Fibroblast of skin of left biceps (primary cell): ENCODE measurements at places on chromosomes 2 and 18.
A peak's percentile ranks its signal among the peaks of the same experiment; 100 is the strongest.

DNA sequence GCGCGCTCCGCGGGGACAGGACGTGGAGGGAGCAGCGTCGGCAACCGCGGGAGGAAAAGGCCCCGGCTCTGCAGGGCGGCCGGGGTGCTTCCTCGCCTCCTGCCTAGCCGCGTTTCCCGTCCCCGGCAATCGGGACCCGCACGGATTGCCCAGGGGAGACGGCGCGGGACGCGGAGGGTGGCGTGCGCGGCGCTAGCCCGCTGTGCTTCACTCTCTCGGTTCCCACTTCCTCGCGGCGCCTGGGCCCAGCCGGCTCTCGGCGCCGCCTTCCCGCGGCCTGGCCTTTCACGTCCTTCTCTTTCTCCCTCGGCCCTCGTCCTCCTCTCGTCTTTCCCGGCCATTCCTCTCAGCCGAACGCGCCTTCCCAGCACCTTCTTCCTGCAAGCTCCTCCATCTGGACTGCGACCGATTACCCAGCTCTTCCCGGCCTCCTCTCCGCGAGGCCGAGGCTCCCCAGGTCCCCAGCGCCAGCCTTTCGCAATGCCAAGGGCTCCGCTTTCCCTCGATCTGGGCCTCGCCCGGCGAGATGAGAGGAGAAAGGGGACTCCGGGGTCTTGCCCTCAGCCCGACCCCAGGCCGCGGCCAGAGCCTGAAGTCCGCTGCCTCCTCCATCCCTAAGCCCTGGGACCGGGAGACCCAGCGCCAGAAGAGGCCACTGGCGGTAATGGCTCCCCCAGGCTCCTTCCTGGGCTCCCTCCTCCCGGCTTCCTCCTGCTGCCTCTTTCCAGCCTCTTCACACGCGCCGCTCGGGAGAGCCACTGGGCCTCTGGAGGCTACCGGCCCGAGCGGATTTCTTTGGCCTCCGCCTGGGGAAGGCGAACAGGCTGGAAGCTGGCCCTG lies 34.3 kb upstream of the ATP6V1B1 start:
- no peak for DNase-seq

- DNase-seq, result no peak
Observed at GRCh38 chr2:9462313-9462712, 12.0 kb upstream of the IAH1 start.

DNA sequence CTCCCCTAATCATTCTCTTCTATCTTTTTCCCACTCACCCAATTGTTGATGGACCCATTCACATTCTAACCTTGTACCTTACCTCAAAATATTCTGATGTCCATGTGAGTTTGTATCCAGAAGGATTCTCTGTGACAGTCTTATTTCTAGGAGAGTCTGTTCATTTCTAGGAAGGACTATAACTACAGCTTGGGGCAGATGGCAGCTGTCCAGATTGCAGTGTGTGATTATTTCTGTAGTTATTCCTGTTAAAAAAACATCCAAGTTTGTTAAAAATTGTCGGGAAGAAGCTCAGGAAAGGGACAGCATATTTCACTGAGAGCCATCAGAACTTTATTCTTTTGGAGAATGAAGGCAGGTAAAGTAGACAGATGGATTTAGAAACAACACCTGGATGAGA lies 142.6 kb downstream of the RAPGEF4 start:
- DNase-seq, result no peak

GRCh38 chr2:16477648-16478047 lies 188.0 kb downstream of the CYRIA start:
- no peak for DNase-seq

- no peak for DNase-seq
Observed at GRCh38 chr2:136122661-136123060, 4.7 kb upstream of the CXCR4 start.

GRCh38 chr18:54769526-54770464 lies 58.5 kb upstream of the RAB27B start:
- DNase-seq, result no peak

DNA sequence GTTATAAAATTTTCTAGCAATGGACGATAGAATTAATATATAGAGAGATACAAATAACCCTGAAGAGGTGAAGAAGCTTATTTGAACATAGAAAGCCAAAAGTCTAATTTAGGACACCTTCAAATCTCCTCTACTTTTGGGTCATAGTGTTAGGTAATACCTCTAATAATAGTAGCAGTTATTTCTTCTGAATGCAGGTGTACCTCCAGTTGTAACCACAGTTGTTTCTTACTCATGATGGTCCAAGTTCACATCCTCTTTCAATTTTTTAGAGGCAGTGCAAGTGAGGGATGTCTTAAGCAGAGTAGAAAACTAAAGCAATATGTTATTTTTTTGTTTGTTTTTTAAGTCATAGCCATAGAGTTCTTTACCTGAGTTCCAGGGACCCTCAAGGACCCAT lies 429.5 kb downstream of the CCDC85A start:
- no peak for DNase-seq

GRCh38 chr18:614193-614592 lies 17.4 kb downstream of the CLUL1 start:
- no peak for DNase-seq

DNA sequence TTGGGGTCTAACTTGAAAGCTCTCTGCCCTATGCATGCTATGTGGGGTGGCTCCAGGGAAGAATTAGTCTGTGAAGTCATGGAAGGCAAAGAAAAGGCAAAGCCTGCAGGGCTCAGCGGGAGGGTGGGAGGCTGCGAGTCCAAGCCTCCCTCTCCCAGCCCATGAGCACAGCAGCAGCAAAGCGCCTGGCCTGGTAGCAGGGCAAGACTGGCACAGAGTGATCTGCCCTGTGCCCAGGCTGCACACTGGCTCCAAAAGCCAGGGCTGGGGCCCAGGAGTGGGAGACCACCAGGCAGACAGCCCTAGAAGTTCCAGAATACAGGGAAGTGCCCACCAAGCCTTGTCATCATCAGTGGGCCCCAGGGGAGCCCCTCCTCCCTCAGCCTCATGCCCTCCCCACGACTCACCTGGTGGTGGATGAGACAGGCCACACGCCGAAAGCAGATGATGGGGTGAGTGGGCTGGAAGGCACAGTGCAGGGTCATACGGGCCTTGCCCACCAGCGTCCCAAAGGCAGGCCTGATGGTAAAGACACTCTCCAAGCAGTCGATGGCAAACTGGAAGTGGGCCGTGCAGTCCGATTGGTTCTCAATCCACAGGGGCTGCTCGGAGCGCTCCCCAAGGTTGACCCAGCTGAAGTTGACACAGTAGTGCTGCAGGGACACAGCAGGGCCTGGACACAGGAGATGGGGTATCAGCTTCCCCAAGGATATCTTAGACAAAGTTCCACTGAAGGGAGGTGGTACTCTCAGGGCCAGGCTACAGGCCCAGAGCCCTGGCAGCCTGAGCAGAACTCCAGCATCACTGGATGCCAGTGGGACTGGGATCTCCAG lies 12.1 kb downstream of the CFAP65 start:
- no peak for DNase-seq

DNA sequence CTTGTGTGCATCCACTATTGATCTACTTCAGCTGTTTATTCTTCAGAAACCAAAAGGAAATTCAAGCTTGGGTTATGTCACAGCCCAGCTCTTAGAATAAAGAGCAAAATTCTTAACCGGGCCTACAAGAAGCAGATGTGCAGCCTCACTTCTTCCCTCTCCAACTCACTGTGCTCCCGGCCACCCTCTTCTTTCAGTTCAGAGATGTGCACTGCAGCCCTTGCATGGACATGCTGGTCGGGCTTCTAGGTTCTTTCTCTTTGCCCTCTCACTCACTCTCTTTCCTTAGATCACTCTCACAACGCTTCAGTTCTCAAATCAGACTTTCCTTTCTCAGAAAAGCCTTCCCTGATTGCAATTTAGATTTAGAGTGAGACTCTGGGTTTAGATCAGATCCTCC lies 104.1 kb downstream of the CHN1 start:
- no peak for DNase-seq

- peak; percentile 15 for DNase-seq
Observed at GRCh38 chr2:237581751-237582746, 8.5 kb downstream of the RAB17 start.

- DNase-seq, result no peak
Observed at GRCh38 chr2:70978341-70979179, at the start of gene ANKRD53. Gene ANKRD53, plus strand, starts transcription at chr2:70978630. Its CDS starts 16 bp downstream, at chr2:70978646.

- peak; percentile 84 for DNase-seq
Observed at GRCh38 chr2:217256251-217256650, 396.4 kb upstream of the TNP1 start.

GRCh38 chr18:36381075-36381474 lies 83.6 kb downstream of the FHOD3 start:
- no peak for DNase-seq

DNA sequence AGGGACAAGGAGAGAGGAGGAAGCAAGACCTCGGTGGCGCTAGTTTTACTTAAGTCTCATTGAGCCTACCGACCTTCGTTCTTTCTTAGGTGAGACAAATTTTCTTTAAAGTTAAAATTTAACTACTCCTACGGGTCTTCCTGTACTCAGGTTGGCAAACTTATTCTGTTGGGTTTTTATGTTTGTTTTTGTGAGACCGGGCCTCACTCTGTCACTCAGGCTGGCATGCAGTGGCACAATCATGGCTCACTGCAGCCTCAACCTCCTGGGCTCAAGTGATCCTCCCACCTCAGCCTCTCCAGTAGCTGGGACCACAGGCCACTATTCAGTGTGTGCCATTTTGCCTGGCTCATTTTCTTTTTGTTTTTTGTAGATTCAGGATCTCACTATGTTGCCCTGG lies 189.0 kb downstream of the TNS1 start:
- DNase-seq, result no peak

DNA sequence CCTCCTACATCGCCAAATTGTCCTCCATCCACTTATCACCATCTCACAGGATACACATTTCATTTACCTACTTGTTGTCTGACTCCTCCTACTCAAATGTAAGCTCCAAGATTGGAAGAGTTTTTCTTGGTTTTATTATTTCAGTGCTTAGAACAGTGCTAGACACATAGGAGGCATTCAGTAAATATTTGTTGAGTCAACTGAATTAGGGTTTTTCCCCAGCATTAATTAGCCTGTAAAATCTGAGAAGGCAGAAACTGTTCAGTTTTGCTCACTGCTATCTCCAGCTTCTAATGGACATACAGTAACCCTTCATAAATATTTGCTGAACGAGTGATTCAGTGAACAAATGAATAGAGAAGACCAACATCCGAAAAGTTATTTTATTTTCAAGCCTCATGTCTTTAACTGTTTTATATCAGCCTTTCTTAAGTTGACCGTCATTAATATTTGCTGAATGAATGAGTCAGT lies 800 bp downstream of the TTC21B start:
- DNase-seq, result no peak

- DNase-seq, result no peak
Observed at GRCh38 chr2:112625474-112626114, 20.1 kb upstream of the SLC20A1 start.

DNA sequence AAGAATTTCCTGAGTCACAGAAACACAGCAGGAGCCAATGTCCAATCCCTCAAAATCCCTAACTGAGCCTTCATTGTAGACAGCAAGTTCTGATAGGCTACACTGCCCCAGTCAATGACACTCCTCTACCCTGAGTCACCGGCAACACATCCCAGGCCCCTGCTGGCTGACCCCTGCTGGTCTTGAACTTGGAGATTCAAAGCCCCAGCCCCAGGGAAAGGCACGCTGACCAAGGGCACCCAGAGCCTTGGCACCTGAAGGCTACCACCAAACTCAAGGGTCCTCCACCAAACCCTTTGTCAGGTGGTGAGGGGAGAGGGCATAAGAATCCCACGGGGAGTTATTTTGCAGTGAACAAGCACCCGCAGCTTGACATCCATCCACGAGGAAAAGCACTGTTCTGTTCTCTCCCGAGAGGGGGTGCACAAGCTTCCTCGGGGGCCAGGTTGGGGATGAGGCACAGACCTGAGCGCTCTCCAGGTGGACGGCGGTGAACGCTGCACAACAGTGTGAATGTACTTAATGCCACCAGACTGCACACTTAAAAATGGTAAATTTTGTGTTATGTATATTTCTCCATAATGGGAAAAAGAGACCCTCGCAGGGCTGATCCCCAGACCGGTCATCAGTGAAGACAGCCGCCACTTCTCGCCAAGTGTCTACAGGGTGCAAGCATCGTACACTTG lies 46.9 kb downstream of the TFCP2L1 start:
- DNase-seq, result no peak

- peak; percentile 37 for DNase-seq
Observed at GRCh38 chr2:26401739-26402541, at the start of gene DRC1. Gene DRC1, plus strand, starts transcription at chr2:26401920. Its CDS starts 70 bp downstream, at chr2:26401990.

DNA sequence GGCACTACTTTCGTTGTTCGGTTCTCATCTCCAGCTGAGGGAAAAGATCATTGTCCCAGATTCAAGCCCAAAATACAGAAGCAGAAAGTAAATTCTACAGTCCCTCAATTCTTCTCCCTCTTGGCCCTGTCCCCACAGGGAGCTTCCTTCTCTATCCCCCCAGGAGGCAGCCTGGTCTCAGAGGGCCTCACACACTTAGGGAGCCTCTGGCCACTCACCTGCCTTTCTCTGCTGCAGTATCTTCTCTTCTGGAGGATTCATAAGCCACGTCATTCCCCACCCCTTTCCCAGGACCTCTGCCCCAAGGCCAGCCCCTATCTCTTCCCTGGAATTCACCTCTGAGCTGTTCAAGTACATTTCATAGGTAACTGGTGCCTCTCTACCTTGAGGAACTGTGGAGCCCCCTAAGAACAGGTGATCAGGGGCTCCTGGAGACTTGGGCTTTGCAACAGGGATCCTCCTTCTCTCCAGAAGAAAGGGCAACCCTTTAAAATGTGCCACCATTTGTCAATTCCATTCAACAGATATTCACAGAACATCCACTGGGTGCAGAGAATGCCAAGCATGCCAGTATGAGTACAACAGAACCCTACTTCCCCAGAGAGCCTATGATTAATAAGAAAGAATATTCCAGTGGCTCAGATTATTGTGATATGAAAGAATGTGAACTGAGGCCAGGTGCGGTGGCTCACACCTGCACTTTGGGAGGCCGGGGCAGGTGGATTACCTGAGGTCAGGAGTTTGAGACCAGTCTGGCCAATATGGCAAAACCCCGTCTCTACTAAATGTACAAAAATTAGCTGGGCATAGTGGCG lies 72.9 kb downstream of the CIB4 start:
- no peak for DNase-seq

DNA sequence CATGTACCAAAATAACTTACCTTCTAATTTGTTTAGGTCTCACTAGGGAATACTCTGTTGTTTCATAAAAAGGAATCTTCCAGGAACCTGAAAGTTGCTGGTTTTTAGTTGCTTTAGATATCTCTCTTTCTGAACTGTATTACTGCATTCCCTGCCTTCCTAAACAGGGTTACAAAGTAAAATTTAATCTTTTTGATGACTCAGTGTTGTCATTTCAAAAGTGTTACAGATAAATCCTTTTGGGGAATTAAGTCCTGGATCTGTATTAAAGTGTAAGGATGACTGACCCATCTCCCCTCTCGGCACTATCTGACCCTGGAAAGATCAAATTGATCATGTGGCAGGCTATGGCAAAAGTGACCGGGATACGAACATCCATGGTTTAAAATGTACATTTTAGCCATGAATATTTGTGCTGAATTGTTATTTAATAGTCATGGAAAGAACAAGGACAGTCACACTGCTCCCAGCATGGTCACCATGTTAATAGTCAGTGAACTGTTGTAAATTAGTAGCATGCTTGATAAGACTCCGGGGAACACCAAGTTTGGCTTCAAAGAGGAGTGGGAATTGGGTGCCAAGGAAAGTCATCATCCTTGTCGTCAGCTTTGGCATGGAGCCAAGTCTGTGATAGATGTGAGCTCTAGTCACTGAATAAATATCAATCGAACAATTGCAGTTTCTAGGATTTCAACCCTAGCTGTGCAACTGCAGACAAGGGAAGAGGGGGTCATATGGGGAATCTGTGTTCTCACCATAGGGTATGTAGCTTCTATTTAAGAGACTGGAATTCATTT lies 4.2 kb downstream of the PLEKHA3 start:
- DNase-seq, result no peak

- no peak for DNase-seq
Observed at GRCh38 chr18:79690071-79690470, 10.5 kb downstream of the CTDP1 start.

GRCh38 chr18:57807336-57808117 lies 4.4 kb upstream of the ATP8B1 start:
- DNase-seq, result peak; percentile 67
